ENCODE measurements at places on chromosomes 11 and 22. TPM values are rescaled to one million over a fixed set of nuclear protein-coding genes. Genes with fewer than 3 reads are reported as not detected.

DNA sequence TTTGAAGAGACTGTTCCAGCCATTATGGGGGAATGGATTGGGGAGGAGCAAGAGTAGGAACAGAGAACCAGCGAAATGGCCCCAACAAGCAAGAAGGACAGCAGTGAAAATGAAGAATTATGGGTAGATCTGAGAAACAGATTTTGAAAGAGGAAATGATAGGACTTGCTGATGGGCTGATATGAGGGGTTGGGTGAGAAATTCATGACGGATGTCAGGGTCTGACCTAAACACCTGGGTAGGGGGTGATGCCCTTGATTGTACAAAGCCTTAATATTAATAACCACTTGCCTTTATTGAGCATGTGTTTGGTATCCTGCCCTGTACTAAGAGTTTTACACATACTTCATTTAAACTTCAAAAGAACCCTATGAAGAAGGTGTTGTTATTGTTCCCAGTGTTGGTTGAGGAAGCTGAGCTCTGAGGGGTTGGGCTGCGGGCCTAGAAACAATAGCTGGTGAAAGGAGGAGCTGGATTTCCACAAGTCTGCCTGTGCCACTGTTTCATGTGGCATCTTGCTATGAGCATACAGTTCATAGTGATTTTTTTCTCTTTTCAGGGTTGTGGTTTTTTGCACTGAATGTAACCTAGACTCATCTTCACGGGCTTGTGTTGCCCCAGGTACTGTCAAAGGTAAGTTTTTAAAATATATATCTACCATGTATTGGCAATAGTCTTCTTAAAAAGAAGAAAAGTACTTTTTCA is 61.1 kb upstream of the TNRC6B start:
- DNase-seq: no peak

GRCh38 chr11:3841426-3842350 is 929 bp upstream of the RHOG start:
- DNase-seq: peak; percentile 73

GRCh38 chr11:111299101-111300026 is 1.0 kb downstream of the POU2AF3 start:
- DNase-seq: peak; percentile 58

GRCh38 chr11:93500759-93501158 is 42.4 kb downstream of the SMCO4 start:
- no peak for DNase-seq

- DNase-seq: no peak
Observed at GRCh38 chr11:15793043-15793996, 563.0 kb downstream of the SOX6 start.

Gene ELFN2
- 2.0 TPM for polyA plus RNA-seq

- peak; percentile 9 for DNase-seq
Observed at GRCh38 chr11:105718641-105719040, 108.8 kb downstream of the GRIA4 start.

Gene FADS2
- polyA plus RNA-seq: 113 TPM

GRCh38 chr11:114280696-114281095 is 15.5 kb upstream of the NNMT start:
- DNase-seq: no peak

- DNase-seq: no peak
Observed at GRCh38 chr11:122883646-122883979, 1.1 kb downstream of the JHY start.

Data from renal cortex interstitium (tissue), 15 donors.